HuH-7 (cell line): ENCODE measurements at places on chromosomes 16 and 17.

DNA sequence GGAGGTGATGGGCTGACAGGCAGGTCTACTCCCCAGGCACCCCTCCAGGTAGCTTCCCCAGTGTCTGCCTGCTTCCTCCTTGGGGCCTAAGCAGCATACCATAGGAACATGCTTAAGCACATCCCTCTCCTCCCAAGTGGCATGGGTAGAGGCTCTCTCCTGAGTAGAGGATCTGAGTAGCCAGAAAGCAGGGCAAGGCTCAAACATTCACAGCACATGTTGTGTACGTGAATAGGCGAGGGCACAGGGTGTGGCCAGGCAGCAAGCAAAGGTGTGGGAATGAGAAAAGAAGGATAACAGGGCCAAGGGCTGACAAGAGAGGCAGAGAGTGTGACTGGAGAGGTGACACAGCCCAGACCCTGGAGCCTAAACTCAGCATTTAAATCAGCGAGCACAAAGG, 29.7 kb upstream of the GFOD2 start:
- no peak for DNase-seq

DNA sequence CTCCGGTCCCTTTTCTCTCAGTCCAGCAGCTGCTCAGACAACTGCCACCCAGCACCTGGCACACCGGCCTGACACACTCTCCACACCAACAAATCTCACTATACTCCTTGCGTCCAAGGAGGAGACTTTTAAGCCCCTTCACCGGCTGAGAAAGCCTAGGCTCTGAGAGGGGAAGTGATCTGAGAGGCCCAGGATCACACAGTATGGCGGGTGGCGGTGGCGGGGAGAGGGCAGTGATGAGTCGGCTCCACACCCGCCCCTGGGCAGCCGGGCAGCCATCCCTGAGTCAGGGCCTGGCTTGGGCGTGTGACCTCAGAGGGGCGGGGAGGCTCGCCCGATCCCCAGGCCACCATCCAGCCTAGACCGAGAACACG, 569 bp downstream of the FLII start:
- peak; percentile 70 for DNase-seq

GRCh38 chr17:44565866-44566443, 8.7 kb downstream of the FZD2 start:
- DNase-seq = no peak

DNA sequence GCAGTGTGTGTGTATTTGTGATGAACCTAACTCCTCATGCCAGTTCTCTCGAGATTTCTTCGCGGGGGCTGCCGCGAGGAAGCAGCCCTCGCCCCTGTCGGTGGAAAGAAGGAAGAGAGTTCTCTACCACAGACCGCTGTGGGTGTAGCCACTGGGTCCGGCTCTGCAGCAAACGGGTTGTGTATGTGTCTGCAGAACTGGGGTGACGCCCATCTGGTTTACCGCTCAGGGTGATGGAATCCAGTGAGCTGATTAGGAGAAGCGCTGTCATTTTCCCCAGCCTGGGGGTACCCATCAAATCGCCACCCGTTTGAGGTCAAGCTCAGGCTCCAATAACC, 7.7 kb downstream of the CORO6 start:
- peak; percentile 61 for DNase-seq

- no peak for DNase-seq
Measured at GRCh38 chr16:72989579-72990551, 58.1 kb downstream of the ZFHX3 start.

GRCh38 chr16:17302620-17303019, 168.1 kb downstream of the XYLT1 start:
- DNase-seq = no peak

- DNase-seq = no peak
Measured at GRCh38 chr16:76654088-76654820, 377.1 kb downstream of the CNTNAP4 start.
